ENCODE measurements at places on chromosomes 11 and 22. TPM values are rescaled to one million over a fixed set of nuclear protein-coding genes. Genes with fewer than 3 reads are reported as not detected.

CDC42EP1 gene
- 68.5 TPM for total RNA-seq

SOX6 gene
- total RNA-seq: 47.3 TPM

PIWIL4 gene
- total RNA-seq: 6.0 TPM

GDPD4 gene
- not detected for total RNA-seq

RGL4 gene
- 0.60 TPM for total RNA-seq

NRIP3 gene
- total RNA-seq: 1.6 TPM

PANX3 gene
- total RNA-seq: not detected

OR51B2 gene
- total RNA-seq: not detected

C11orf52 gene
- total RNA-seq: 27.8 TPM

OR2D2 gene
- total RNA-seq: 0.60 TPM

CYB5R3 gene
- total RNA-seq: 426 TPM

KDM4E gene
- not detected for total RNA-seq

OR1S2 gene
- not detected for total RNA-seq

DDIAS gene
- total RNA-seq: 1.4 TPM

HTR3B gene
- 0.16 TPM for total RNA-seq

RPL27A gene
- total RNA-seq: 664 TPM
